ENCODE measurements at places on chromosomes 2 and 18.

- H3K27ac ChIP-seq = peak overlapping the region; percentile 75
- no peak overlapping the region for H3K4me3 ChIP-seq
- H3K36me3 ChIP-seq = peaks cover 28% of the 10 kb centered on the region
- peaks cover 32% of the 10 kb centered on the region for H3K4me1 ChIP-seq
- DNase-seq = peak; percentile 37
Observed at GRCh38 chr2:26086155-26086637, 52.3 kb downstream of the RAB10 start.

DNA sequence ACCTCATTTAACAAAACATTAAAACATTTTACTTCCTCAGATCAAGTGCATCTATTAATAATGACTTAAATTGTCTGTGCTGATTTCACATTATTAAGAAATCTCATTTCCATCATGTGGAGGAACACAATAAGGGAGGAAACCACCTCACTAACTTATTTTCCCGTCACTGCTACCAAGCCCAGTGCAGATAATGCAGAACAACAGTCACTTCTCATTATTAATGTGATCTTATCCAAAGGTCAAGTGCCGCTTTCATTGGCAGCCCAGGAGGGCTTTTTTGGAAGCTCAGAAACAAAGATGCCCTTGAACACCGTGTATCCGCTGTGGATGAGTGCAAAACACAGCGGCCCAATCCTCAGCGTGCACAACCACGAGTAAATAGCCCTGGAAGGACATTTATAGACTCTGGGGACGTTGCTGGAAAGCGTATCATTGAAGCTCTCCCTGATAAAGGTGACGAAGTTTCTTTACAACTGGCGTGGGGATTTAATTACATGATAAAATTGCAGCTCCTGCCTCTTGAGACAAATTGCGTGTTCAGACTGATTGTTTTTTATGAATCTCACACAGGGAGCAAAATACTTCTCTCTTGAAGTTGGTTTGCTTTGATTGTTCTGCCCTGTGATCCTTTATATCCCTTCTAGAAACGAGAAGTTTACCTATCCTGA lies 13.2 kb downstream of the ASB18 start:
- no peaks in the 10 kb centered on the region for H3K4me1 ChIP-seq
- H3K27me3 ChIP-seq = peaks cover 21% of the 10 kb centered on the region
- no peak overlapping the region for H3K27ac ChIP-seq
- no peak for DNase-seq
- no peaks in the 10 kb centered on the region for H3K36me3 ChIP-seq
- H3K4me3 ChIP-seq = no peak overlapping the region

- no peak overlapping the region for H3K27ac ChIP-seq
- H3K27me3 ChIP-seq = no peaks in the 10 kb centered on the region
- H3K36me3 ChIP-seq = peaks cover 8% of the 10 kb centered on the region
- DNase-seq = no peak
Observed at GRCh38 chr2:19300961-19301360, 57.5 kb downstream of the OSR1 start.

- DNase-seq = no peak
- no peak overlapping the region for H3K4me3 ChIP-seq
- H3K27ac ChIP-seq = no peak overlapping the region
- H3K4me1 ChIP-seq = no peaks in the 10 kb centered on the region
- peaks cover 4% of the 10 kb centered on the region for H3K27me3 ChIP-seq
- H3K36me3 ChIP-seq = no peaks in the 10 kb centered on the region
Observed at GRCh38 chr2:150997702-150998440, 263.8 kb downstream of the RBM43 start.

GRCh38 chr18:26225022-26225693 lies 1.1 kb upstream of the TAF4B start:
- no peaks in the 10 kb centered on the region for H3K27me3 ChIP-seq
- peaks cover 25% of the 10 kb centered on the region for H3K4me1 ChIP-seq
- peaks cover 9% of the 10 kb centered on the region for H3K36me3 ChIP-seq
- no peak for DNase-seq
- H3K27ac ChIP-seq = peak overlapping the region; percentile 97

GRCh38 chr2:60413814-60414168 lies 139.7 kb downstream of the BCL11A start:
- no peak overlapping the region for H3K4me3 ChIP-seq
- H3K4me1 ChIP-seq = no peaks in the 10 kb centered on the region
- H3K27me3 ChIP-seq = peaks cover 3% of the 10 kb centered on the region

DNA sequence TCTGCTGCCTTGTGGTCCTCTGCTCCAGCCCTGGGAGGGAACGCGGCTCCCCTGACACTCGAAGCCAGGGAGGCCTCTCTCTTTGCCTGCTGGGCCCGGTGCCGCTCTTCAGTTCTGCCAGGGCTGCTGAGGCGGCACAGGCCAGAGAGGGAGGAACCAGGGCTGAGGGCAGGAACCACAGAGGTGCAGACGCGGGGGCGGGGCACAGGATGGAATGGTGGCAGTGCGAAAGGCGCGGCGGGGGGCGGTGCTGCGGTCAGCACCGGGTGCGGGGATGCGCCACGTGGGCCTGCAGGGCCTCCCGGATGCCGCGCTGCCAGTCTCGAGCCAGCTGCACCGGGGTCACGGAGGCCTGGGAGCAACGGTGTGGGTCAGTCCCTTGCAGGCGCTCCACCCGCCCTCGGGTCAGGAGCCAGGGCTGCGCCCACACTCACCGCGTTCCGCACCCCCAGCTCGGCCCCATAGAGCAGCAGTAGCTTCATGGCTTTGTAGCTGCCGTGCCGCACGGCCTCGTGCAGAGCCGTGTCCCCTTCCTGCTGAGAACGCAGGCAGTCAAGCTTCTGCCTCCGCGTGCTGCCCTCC lies 4.4 kb downstream of the ANKRD23 start:
- peak overlapping the region; percentile 68 for H3K27ac ChIP-seq
- H3K4me1 ChIP-seq = peaks cover 9% of the 10 kb centered on the region
- peak overlapping the region; percentile 25 for H3K4me3 ChIP-seq
- H3K36me3 ChIP-seq = no peaks in the 10 kb centered on the region
- no peaks in the 10 kb centered on the region for H3K27me3 ChIP-seq

GRCh38 chr2:121564905-121565304 lies 34.2 kb downstream of the RNU4ATAC start:
- no peak for DNase-seq
- H3K27ac ChIP-seq = no peak overlapping the region
- peaks cover 21% of the 10 kb centered on the region for H3K36me3 ChIP-seq
- no peak overlapping the region for H3K4me3 ChIP-seq
- no peaks in the 10 kb centered on the region for H3K27me3 ChIP-seq

DNA sequence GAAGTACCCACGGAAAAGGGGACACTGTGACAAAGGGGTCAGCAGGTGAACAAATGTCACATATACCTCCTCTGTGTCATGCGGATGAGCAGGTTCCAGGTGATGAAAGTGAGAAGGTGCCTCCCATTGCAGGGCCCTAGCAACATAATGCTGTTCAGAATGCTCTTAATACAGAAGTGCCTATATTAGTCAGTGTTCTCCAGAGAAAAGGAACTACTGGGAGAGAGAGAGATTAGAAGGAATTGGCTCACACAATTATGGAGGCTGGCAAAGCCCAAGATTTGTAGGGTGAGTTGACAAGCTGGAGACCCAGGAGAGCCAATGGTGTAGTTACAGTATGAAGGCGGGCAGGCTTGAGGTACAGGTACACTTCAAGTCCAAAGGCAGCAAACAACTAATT lies 98.1 kb upstream of the CDC42EP3 start:
- no peak overlapping the region for H3K4me3 ChIP-seq
- no peak for DNase-seq
- H3K4me1 ChIP-seq = peaks cover 4% of the 10 kb centered on the region
- no peak overlapping the region for H3K27ac ChIP-seq
- H3K27me3 ChIP-seq = no peaks in the 10 kb centered on the region
- no peaks in the 10 kb centered on the region for H3K36me3 ChIP-seq

DNA sequence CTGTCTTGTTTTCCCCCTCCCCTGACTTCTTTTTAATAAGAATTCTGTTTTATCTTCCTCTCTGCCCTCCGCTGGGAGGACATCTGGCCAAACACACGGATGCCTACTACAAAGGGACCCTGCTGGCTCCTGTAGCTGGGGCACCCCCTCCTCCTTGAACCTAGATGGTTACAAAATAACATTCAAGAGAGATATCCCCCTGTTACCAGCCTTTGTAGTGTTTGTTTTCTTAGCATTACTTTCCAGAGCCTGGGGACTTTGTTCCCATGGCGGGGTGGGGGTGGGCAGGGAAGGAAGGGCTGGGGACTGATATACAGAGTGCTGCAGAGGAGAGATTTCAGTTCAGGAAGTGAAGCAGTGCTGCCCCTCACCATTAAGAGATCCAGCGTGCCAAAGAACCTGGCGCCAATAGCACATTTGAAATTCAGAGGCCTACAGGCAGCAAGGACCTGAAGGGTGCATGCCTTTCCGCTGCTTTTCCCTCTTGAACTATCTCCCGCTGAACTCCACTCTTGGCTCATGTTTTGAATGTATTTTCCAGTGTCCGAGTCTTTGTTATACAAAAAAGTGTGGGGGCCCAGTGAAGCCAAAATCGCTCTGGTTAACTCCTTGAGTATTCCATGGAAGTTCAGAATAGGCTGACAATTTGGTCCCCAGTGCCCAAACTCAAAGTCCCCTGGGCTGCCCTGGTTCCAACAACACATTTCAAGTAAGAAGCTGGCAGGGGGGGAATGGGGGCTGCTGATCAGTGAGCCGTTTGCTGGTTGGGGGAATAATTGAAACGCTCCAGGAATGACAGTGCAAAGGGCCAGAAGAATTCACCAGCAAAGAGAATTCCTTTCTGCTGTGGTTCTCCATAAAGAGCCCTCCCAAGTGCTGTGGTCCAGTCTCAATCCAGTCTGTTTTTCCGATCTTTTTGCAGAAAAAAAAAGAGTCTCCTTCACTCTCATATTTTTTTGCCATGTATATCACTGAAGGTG lies 94.8 kb upstream of the THOC1 start:
- H3K4me1 ChIP-seq = no peaks in the 10 kb centered on the region
- H3K4me3 ChIP-seq = no peak overlapping the region
- H3K27me3 ChIP-seq = peaks cover 8% of the 10 kb centered on the region
- no peak overlapping the region for H3K27ac ChIP-seq

- H3K27me3 ChIP-seq = peaks cover 16% of the 10 kb centered on the region
- no peak for DNase-seq
- H3K4me3 ChIP-seq = no peak overlapping the region
- peaks cover 5% of the 10 kb centered on the region for H3K4me1 ChIP-seq
- no peak overlapping the region for H3K27ac ChIP-seq
Observed at GRCh38 chr2:3728104-3729054, 25.0 kb downstream of the DCDC2C start.

GRCh38 chr2:40218679-40219078 lies 233.2 kb downstream of the SLC8A1 start:
- no peak for DNase-seq
- no peaks in the 10 kb centered on the region for H3K36me3 ChIP-seq
- no peak overlapping the region for H3K4me3 ChIP-seq
- no peak overlapping the region for H3K27ac ChIP-seq
- no peaks in the 10 kb centered on the region for H3K27me3 ChIP-seq

DNA sequence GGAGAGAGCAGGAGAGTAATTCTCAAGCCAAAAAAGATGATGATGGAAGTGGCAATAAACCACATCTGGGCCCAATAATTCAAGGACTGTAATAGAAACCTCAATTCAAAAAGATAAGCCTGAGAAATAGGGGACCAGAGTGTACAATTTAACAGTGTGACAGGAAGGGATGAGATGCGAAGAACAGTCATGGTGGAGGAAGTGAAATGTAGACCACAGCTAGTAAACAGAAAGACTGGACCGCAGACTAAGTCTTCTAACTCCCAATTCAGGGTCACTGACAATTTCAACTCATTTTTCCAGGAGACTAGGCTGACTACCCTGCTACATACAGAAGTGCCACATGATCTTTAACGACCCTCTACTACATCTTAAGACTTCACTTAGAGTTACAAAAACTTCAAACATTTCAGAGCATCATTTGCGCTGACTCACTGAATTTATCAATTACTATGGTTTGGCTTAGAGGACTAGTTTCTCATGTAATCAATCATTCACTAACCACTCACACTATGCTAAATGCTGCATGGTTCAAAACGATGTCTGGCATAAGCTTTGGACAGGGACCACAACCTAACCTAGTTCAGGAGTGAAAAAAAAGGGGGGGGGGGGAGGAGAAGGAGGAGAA lies 9.0 kb downstream of the CUL3 start:
- peaks cover 81% of the 10 kb centered on the region for H3K4me1 ChIP-seq
- H3K4me3 ChIP-seq = peak overlapping the region; percentile 41
- peak overlapping the region; percentile 76 for H3K27ac ChIP-seq
- no peaks in the 10 kb centered on the region for H3K27me3 ChIP-seq
- peaks cover 18% of the 10 kb centered on the region for H3K36me3 ChIP-seq
- DNase-seq = no peak
